ENCODE measurements at places on chromosomes 3 and 15.

- DNase-seq = no peak
Measured at GRCh38 chr15:69813881-69814280, 283.8 kb downstream of the TLE3 start.

- no peak for DNase-seq
Measured at GRCh38 chr3:135131290-135131689, 336.2 kb downstream of the EPHB1 start.

DNA sequence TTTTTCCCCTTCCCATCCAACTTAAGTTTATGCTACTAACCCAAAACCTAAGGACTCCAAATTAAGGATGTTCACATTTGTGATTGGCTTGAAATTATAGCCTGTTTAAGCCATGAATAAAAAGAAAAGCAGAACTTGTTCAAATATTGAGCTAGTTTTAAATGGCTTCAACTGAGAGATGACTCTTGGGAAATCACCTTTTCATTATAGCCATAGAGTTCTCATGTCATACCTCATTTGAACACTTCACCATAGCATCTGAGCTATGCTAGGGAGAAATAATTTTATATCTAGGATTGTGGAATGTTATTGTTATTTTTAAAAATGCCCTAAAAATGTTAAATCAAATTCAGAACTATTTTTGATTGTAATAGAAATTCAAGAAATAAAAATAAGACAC lies 409.2 kb upstream of the RARB start:
- no peak for DNase-seq

DNA sequence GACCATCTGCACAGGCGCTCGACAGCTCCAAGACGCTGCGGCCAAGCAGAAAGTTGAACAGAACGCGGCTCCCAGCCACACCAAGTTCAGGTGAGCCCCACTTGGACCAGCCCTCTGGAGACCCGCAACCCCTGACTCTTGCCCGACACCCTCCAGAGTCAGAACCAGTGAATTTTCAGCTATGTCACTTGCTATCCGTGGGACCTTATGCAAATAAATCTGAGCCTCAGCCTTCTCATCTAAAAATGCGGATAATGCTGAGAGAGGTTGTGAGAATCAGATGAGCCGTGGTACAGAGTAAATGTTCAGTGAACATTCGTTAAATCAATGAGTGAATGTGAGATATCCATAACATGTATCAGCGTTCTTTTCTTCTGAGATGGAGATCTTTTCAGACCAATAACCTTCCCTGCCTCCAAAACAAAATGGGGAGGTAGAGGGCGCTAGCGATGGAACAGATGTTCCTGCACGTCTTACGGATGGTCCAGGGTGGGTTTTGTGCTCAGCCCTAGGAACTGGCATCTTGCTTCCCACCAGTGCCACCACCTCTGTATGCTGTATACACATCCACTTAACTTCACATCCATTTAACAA lies 524 bp downstream of the MRPS11 start:
- DNase-seq = no peak

GRCh38 chr3:38578081-38578475 lies 71.4 kb downstream of the SCN5A start:
- peak; percentile 13 for DNase-seq

DNA sequence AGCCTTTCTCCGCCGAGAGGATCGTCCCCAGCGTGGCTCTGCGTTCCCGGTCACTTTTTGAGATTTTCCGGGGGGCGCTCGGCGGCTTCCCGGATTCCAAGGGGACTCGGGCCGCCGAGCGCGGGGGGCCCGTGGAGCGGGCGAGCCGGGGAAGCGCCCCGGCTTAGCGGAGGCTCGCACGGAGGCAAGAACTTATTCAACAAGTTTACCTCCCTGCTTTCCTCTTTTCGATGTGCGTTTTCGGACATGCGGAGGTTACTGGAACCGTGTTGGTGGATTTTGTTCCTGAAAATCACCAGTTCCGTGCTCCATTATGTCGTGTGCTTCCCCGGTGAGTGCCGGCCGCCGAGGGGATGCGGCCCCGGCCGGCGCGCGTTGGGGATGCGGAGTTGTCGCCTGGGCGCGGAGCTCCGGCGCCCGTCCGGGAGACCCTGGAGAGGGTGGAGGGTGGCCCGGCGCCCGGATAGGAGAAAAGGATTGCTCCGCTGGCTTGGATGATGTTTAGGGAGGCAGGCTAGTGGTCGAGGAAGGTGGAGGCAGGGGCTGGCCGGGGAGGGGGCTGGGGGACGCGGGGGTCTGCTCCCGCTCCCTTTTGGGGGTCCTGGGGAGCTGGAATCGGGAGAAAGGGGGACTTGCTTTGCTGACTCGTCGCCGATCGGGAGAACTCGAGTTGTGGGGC lies 810 bp downstream of the PTPRG start:
- no peak for DNase-seq

DNA sequence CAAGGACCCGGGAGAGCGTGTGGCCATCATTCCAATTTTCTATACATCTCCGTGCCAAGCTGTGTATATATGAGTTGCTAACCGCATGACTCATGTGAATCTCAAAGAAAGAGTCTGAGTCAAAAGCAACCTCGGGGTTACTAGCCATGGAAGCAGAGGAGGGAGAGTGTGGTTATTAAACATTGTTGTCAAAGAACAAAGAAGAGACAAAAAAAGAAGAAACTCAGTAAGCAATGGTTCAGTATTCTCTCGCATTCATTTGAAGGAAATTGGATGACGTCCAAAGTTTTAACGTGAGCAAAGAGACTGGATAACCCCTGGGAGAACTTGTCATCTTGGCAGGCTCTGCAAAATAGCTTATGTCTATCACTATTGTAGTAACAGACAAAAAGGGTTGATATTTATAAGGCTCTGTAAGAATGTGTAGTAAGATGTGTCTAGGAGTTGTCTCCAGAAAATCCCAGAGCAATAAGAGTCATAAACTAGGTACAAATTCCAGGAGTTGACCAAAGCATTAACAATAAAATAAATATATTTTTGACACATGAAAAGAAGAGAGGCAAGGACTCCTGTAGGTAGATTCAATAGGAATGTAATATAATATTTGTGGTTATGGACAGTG lies 52.8 kb upstream of the GRM7 start:
- DNase-seq = no peak

- no peak for DNase-seq
Measured at GRCh38 chr15:39285663-39286062, 295.2 kb upstream of the THBS1 start.

GRCh38 chr3:69998759-69999139 lies 784 bp upstream of the SAMMSON start:
- no peak for DNase-seq

DNA sequence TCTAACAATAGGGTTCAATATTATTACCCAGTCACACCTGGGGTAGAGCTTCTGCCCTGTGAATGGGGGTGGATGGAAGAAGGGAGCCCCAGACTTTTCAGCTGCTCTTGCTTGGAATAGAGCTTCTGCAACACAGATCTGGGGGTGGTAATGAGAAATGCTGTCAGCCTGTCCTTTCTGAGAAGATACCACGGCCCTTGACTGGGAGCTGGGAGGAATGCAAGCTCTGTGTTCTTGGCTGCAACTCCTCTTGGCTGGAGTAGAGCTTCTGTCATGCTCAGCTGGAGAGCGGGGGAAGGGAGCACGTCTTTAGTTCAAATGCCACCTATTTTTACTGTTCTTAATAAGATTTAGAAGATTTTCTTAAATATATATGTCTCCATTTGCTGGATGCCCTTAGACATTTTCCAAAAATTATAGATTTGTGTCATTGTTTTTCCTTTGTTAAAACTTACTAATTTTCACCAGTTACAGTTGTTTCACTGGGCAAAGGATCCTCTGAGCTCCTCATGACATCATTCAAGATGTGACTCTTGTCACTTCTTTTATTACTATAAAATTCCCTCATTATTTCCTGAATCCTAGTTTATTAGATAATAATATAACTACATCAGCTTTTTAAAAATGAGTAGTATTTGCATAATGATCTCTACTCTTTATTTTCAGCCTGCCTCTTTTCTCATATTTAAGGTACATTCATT lies 180.0 kb upstream of the TGFBR2 start:
- no peak for DNase-seq

DNA sequence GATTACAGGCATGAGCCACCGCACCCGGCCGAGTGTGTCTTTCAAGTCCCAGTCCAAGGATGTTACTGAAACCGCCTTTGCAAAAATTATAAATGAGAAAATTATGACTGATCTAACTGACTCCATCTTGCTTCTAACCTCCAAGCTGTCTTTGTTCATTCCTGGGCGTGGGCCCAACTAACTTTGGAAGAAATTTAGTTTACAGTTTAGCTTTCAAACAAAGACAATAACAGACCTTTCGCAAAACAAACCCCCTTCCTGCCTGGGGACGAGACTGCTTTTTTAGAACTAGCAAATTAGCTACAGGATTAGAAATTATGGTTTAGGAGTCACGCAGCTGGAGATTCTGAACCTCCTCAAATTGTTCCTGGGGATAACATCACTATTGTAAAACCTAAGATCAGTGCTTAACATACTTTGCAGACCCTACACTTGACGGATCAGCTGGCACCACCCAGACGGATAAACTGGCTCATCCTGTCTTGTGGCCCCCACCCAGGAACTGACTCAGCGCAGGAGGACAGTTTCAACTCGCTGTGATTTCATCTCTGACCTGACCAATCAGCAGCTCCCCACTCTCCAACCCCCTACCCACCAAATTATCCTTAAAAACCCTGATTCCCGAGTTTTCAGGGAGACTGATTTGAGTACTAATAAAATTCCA lies 23.8 kb downstream of the NANOGP8 start:
- DNase-seq = no peak

DNA sequence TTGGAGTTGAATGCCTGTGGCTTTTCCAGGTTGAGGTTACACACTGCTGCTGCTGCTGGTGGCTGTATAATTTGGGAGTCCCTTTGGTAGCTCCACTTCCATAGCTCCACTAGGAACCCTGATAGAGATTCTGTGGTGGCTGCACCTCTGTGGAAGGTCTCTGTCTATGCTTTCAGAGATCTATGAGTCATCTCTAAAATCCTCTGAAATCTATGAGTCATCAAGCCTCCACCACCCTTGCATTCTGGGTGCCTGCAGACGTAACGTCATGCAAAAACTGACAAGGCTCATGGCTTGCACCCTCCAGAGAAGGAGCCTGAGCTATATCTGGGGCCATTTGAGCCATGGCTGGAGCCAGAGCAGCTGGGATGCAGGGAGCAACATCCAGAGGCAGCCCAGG lies 1037.0 kb upstream of the CFAP20DC start:
- peak; percentile 69 for DNase-seq

DNA sequence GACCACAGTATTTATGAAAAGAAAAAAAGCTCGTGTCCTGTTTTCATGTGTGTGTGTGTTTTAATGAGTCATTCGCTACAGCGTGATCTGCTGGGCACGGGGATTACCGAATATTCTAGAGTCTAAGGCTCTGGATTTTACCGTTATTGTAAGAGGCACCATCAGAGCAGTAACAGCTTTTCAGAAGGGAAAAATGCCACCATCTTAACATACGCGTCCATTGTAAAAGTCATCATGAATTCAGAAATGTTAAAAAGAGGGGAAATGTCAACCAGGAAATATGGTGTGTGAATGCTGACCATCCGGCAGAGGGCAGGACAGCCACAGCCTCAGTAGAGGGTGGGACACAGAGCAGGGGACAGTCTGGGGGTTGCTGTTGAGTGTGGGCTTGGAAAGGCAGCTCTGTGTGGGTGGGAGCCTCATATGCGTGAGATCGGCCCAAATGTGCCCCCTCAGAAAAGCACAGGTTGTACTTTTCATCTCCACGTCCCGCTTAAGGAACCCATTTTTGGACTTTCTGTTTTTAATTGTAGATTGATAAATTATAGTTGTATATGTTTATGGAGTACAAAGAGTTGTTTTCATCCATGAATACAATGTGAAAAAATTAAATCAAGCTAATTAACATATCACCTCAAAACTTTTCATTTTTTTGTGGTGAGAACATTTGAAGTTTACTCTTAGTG lies 69.6 kb downstream of the ASB7 start:
- no peak for DNase-seq

- DNase-seq = no peak
Measured at GRCh38 chr3:71973274-71974030, 188.5 kb upstream of the PROK2 start.

DNA sequence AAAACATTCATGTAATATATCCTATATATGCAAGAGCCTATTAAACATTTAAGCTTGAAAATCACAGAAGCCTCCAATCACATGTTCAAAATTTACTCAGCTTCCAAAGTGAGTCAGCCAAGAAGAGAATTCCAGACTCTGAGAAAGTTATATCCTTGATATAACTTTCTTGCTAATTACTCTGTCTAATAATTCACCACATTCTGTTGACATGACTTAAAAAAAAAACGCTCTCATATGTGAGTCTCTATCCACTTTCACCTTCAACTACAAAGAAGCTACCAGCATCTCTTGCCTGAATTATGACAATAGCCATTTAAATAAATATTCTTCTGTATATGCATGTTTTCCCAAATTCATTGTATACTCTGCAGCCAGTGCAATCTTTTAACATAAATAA lies 1116.3 kb upstream of the CADM2 start:
- DNase-seq = no peak

Measured in activated CD8-positive, alpha-beta memory T cell treated with anti-CD3 and anti-CD28 coated beads for 24 hours (primary cell).